ENCODE measurements at places on chromosomes 7 and 10. TPM values are rescaled to one million over a fixed set of nuclear protein-coding genes. Genes with fewer than 3 reads are reported as not detected.
A peak's percentile ranks its signal among the peaks of the same experiment; 100 is the strongest.

- H3K36me3 ChIP-seq: no peaks in the 10 kb centered on the region
- H3K4me3 ChIP-seq: no peak overlapping the region
- H3K4me1 ChIP-seq: peaks cover 10% of the 10 kb centered on the region
Observed at GRCh38 chr10:60974463-60975149, 30.6 kb upstream of the RHOBTB1 start.

- peaks cover 20% of the 10 kb centered on the region for H3K4me1 ChIP-seq
- no peak overlapping the region for H3K4me3 ChIP-seq
- no peak for DNase-seq
- H3K27me3 ChIP-seq: no peaks in the 10 kb centered on the region
- H3K36me3 ChIP-seq: no peaks in the 10 kb centered on the region
- no peak overlapping the region for H3K27ac ChIP-seq
Observed at GRCh38 chr10:71724539-71724938, 5.0 kb upstream of the C10orf105 start.

GRCh38 chr10:109934958-109935793 lies 11.9 kb upstream of the XPNPEP1 start:
- peak overlapping the region; percentile 32 for H3K27ac ChIP-seq
- peaks cover 20% of the 10 kb centered on the region for H3K4me1 ChIP-seq
- no peaks in the 10 kb centered on the region for H3K36me3 ChIP-seq

DNA sequence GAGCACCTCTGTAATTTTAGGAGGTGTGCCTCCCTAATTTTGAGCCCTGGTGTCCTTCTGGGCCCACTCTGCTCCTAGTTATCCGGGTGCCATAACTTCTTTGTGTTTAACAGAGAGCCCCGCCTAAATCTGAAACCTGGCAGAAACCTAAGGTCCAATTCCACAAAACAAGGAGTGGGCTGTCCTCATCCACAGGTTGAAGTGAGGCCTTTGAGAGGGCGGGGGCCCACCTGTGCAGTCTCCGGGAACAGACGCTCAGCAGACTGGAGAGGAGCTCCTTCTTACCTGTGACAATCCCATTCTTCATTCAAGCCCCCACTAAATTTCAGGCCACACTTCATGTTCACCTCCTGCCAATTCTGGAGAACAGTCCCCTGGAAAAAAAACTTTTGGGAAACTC lies 10.9 kb downstream of the TMEM72 start:
- DNase-seq: no peak
- no peak overlapping the region for H3K4me3 ChIP-seq
- H3K4me1 ChIP-seq: no peaks in the 10 kb centered on the region
- H3K36me3 ChIP-seq: no peaks in the 10 kb centered on the region

DNA sequence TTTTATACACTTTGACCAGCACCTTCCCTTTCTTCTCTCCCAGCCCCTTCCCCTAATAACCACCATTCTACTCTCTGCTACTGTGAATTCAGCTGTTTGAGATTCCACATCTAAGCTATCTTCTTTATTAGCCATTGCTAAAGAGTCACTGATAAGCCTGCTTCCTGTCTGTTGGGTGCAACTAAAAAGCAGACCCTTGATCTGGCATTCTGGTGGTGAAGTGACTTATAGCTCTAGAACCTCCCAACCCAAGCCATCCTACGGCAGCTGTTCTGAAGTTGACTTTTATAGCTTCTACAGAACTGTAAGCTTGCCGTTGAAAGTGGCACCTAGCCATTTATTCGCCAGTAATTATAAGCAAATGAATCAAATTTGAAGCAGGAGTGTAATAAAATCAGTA lies 105.6 kb downstream of the AHR start:
- no peaks in the 10 kb centered on the region for H3K27me3 ChIP-seq
- no peak overlapping the region for H3K27ac ChIP-seq
- H3K4me3 ChIP-seq: no peak overlapping the region
- no peak for DNase-seq
- H3K4me1 ChIP-seq: peaks cover 31% of the 10 kb centered on the region

DNA sequence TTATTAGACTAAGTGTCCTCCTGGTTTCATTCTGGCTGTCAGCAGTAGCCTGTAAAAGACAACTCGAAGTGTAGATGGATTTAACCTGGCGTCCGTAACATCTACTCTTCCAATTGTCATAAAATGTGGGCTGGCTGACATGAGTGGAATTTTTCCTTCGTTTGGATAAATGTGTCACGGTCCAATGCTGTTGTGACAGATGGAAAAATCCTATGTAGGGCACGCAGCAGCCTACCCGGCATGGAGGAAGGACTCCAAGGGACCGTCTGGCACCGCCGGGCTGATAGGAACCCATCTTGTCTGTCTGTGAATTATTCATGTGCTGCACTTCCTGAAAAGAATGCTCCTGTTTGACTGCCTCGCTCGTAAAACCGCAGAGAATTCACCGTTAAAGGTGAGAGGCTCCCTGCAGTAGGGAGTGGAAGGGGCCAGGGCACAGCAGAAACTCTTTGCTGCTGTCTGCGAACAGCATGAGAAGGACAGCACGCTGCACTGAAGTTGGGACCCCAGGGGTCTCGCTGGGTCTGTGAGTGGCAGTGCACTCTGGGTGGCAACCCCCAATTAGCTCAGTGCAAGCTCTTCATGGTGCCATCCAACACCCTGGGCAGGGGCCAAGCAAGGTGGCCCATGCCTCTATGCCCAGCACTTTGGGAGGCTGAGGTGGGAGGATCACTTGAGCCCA lies 1.6 kb upstream of the ORAI2 start:
- no peaks in the 10 kb centered on the region for H3K36me3 ChIP-seq
- no peak overlapping the region for H3K4me3 ChIP-seq
- H3K27ac ChIP-seq: no peak overlapping the region
- H3K4me1 ChIP-seq: no peaks in the 10 kb centered on the region

- no peak for DNase-seq
- H3K36me3 ChIP-seq: no peaks in the 10 kb centered on the region
- H3K27ac ChIP-seq: no peak overlapping the region
- no peaks in the 10 kb centered on the region for H3K27me3 ChIP-seq
- no peaks in the 10 kb centered on the region for H3K4me1 ChIP-seq
Observed at GRCh38 chr10:114545071-114545470, 113.0 kb downstream of the ABLIM1 start.

GRCh38 chr7:23012908-23013714 lies 819 bp downstream of the HYCC1 start:
- H3K4me3 ChIP-seq: peak overlapping the region; percentile 90
- peak; percentile 51 for DNase-seq
- H3K36me3 ChIP-seq: no peaks in the 10 kb centered on the region
- H3K27me3 ChIP-seq: no peaks in the 10 kb centered on the region
- H3K27ac ChIP-seq: peak overlapping the region; percentile 48

Gene NAT16
- total RNA-seq: not detected

Measured in GM23248 (cell line).